ENCODE measurements at places on chromosomes 12 and 14.

- DNase-seq: no peak
Measured at GRCh38 chr12:26748741-26749431, 84.1 kb downstream of the ITPR2 start.

- no peak for DNase-seq
Measured at GRCh38 chr12:55965941-55966407, at the start of gene PMEL. Gene PMEL (minus strand): TSS chr12:55966042. CDS start chr12:55966011, 31 bp downstream.

DNA sequence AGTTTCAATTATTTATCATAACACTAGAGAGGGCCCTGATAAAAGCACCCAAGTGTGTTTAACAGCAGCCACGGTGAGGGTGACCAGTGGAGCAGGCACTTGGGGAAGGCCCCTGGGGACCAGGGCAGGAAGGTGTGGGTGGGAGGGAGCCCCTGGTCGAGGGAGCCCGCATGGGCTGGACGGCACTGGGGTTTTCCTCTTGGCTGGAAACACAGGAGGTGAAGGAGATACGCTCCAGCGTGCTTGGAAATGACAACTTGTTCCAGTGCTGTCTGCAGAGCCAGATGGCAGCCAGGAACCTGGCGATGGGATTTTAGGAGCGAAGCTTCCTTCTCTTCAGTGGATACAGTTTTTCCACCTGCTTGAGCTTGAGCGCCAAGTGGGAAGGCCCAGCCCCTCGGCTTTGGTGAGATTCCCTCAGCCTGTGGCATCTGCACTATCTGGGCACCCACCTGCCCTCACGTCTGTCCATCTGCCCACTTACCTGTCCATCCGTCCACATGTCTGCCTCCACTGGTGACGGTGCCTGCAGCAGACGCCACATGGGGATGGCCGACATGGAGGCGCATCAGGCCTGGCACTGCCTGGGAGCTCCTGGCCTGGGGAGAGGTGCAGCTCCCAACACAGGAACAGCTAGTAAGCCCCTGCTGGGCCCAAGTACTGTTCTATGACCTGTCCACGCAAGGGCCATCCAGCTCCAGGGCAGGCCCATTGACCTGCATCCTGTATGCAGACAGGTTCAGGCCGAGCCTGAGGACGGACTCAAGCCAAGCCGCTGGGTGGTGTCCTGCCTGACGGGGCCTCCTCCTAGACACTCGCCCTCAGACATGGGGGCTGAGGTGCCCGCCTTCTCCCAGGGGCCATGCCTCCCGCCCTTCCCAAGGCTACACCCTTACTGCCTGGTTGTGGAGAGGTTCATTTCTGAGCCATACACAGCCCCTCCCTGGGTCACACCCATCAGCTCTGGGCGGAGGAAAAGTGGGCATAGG lies 192.2 kb upstream of the C14orf180 start:
- no peak for DNase-seq

GRCh38 chr14:95174184-95174792 lies 17.0 kb upstream of the DICER1 start:
- no peak for DNase-seq

- DNase-seq: peak; percentile 39
Measured at GRCh38 chr14:22598896-22599244, 770 bp downstream of the ABHD4 start.

DNA sequence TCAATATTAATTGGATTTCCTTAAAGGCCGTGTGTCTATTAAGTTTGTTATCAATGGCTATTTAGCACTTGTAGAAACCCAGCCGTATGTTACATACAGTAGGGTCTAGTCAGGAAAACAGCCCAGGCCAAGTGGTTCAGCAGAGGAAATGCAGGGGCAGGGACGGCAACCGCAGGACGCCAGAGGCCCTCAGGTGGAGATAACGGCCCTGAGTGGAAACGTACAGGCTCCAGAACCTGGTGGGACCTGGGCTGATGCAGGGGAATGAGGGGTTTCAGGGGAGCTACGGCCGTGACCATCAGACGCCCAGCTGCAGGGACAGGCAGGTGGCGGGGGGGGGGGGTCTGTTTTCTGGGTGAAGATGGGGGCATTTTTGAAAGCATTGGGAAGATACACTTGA lies 3.7 kb upstream of the ANKLE2 start:
- no peak for DNase-seq

GRCh38 chr12:110010853-110011723 lies 11.9 kb downstream of the ANKRD13A start:
- DNase-seq: no peak

DNA sequence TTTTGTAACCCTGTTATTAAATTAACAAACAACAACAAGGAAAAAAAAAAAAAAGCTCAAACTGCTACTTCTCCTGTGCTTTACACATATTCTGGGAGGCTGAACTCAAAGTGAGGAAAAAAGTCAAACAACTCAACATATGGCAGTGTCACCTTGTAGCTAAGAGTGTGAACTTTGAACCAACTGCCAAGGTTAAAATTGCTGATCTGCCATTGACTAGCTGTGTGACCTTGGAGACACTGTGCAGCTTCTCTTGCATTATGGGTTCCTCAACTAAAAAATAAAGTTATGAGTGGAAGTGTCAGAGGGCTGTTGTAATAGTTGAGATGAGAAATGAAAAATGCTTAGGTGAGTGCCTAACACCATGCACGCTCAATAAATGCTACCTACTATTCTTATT lies 34.2 kb downstream of the STXBP6 start:
- DNase-seq: no peak

GRCh38 chr12:48237162-48237561 lies 34.1 kb upstream of the OR10AD1 start:
- DNase-seq: no peak

- DNase-seq: no peak
Measured at GRCh38 chr14:69808919-69809808, 12.1 kb upstream of the SLC10A1 start.

DNA sequence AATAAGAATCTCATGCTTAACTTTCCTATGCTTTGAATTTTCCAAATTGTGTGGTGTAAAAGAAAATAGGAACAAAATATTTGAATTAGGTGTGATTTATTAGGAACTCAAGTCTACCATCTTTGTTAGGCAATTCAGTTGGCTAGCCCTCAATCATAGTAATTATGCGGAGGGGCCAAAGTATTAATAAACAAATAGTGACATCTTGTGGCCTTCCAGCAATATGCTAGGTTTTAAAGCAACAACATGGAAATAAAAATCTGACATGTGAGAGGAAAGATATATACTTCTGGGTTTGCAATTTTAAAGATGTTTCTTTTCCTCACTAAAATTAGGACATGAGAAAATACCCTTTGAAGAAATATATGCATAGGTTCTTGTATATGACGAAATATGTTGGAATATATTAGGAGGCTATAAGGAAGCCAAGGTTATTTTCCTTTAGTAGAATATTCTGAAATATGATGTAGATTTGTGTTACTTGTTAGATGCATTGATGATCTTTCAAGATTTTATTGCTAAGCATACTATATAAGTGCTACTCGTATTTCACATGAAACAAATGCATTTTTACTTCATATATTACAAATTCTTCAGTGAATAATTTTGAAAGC lies 200.4 kb downstream of the PTPRO start:
- no peak for DNase-seq

- no peak for DNase-seq
Measured at GRCh38 chr12:118377021-118377883, 897 bp downstream of the SUDS3 start.

GRCh38 chr14:93032421-93032936 lies 83.2 kb downstream of the ITPK1 start:
- no peak for DNase-seq

DNA sequence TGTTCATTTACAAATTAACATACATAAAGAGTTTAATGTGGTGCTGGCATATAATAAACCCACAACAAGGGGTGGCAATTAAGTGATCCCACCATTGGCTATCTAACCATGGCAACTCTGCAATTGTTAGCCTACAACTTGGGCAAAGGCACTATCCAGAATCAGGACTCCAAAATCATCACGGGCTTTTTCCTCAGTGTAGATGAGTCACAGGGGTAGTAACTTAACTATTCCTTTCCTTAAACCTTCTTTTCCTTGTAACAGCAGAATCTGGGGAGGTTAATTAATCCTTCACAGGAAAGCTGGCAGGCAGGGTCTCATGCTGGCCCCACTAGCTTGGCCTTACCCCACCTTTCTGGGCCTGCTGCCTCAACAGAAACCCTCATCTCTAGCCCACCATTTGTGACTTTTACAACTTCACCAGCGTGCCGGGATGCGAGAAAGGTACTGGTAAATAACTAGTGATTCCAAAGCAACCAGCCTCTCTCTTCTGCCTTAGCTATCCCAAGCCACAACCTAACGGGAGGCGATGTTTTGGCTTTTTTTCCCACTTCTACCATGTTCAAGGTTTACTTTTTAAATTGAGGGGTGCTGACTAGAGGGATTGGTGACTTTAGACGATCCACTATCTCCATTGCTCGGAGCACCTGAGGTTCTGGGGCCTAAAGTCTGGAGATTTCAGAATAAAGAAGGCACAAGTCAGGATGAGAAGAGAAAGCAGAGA lies 744 bp downstream of the ATP5MC2 start:
- DNase-seq: no peak

GRCh38 chr12:108582978-108583770 lies 14.7 kb downstream of the TMEM119 start:
- DNase-seq: no peak

DNA sequence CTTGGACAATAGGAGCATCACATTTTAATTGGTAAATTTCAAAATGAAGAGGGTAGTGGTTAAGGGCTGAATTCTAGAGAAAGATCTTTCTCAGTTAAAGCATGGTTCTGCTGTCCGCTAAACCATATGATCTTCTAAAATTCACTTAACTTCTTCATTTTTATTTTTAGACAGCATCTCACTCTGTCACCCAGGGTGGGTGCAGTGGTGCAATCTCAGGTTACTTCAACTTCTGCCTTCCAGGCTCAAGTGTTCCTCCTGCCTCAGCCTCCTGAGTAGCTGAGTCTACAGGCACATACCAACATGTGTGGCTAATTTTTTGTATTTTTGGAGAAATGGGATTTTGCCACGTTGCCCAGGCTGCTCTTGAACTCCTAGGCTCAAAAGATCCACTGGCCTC lies 226.7 kb upstream of the ABCD2 start:
- DNase-seq: no peak

- no peak for DNase-seq
Measured at GRCh38 chr12:91874086-91874865, 271.4 kb downstream of the BTG1 start.

DNA sequence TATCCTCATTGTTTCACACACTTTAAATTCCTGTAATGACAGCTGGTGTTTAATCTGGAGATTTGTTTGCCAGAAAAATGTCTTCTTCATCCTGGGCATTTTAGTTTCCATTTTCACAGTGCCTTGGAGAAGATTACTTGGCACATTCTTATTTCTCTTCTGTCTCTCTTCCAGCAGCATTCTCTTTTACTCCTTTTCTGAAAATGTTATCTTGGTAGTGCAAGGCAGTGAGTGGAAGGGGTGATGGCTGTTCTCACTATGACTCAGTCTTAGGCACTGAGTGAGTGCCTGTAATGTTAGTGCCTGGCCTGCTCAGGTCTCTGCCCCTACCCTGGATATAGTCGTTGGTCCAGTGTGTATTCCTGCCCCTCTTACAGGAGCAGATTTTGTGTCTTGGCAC lies 13.1 kb downstream of the CLECL1 start:
- DNase-seq: no peak

GRCh38 chr12:45912774-45913173 lies 77.6 kb downstream of the SCAF11 start:
- no peak for DNase-seq

GRCh38 chr12:72282721-72283120 lies 10.6 kb downstream of the TRHDE start:
- DNase-seq: no peak

DNA sequence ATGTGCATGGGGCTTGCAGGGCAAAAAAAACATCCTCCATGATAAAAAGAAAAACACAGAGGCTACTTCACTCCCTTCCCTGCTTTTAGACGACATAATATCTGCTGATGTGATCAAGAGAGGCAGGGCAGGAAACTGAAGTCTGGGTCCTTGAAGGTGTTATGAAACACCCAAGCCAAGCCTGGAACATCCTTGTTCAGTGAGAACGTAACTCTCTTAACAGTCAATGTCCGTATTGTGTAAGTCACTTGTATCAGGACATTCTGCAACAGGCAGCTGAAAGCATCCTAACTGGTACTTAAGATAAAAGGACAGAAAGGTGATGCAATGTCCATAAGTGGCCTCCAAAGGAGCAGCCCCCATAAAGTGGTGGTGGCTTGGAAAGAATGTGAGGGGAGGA lies 20.0 kb downstream of the KCNK10 start:
- no peak for DNase-seq

GRCh38 chr14:102055181-102055901 lies 31.5 kb downstream of the HSP90AA1 start:
- no peak for DNase-seq

GRCh38 chr12:67774983-67775587 lies 126.5 kb downstream of the DYRK2 start:
- DNase-seq: no peak

DNA sequence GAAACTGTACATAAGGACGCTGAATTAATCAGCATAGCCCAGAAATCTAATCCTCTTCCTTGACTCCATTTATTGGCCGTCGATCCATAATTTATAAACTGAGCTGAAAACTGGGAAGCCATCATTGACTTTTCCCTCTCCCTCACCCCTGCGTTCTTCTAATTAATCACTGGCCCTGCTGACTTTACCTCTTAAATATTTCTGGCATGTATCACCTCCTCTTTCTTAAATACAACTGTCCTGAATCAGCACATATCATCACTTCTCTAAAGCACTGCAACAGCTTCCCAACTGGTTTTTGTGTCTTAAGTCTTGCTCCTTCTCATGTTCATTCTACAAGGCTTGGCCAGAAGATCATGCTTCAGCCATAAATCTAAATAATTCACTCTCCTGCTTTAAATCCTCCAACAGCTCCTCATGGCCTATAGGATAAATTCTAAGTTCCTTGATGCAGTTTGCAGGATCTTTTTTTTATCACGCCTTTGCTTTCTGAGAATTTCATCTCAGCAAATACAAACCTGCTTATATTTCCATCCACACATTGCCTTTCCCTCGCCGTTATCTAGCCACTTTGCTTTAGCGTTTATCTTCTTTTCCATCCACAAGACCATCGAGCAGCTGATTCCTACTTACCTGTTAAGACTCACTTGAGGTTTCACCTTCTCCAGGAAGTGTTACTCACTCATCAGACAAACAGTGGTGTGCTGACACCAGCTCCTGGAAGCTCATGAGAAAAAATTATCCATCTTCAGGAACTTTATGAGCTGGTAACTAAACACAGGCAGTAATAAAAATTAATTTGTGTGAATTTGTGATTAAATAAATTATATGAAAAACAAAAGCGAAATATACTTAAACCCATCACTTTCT lies 295.6 kb upstream of the FLRT2 start:
- no peak for DNase-seq

DNA sequence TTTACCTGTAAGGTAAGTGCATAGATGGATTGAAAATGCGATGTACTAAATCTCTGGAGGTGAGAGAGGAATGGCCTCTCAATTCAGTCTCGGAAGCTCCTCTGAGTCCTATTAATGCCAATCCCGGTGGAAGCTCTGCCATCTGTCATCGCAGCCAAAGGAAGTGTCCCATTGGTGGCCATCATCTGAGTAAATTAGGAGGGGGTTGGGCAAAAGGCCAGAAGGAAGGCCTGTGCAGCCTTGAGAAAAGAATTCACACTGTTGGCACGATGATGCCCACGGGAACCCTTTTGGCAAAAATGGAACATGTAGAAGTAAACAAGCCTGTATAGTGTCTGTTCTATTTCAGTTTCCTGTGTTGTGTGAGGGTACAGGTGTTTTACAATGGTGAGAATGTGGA lies 494.8 kb downstream of the NELL2 start:
- no peak for DNase-seq

- no peak for DNase-seq
Measured at GRCh38 chr14:105682956-105683570, 156.7 kb downstream of the TMEM121 start.

GRCh38 chr12:26031827-26032226 lies 73.3 kb downstream of the RASSF8 start:
- DNase-seq: no peak

- no peak for DNase-seq
Measured at GRCh38 chr12:49507139-49507538, 31.7 kb upstream of the KCNH3 start.

Data from activated CD8-positive, alpha-beta memory T cell treated with anti-CD3 and anti-CD28 coated beads, Interleukin-2, amount 50 U/mL, for 4 hours (primary cell).